Lung (tissue), 17 donors: ENCODE measurements at places on chromosomes 13 and 19. TPM values are rescaled to one million over a fixed set of nuclear protein-coding genes. Genes with fewer than 3 reads are reported as not detected.
A peak's percentile ranks its signal among the peaks of the same experiment; 100 is the strongest.

KLK1 gene
- total RNA-seq, result not detected

DNA sequence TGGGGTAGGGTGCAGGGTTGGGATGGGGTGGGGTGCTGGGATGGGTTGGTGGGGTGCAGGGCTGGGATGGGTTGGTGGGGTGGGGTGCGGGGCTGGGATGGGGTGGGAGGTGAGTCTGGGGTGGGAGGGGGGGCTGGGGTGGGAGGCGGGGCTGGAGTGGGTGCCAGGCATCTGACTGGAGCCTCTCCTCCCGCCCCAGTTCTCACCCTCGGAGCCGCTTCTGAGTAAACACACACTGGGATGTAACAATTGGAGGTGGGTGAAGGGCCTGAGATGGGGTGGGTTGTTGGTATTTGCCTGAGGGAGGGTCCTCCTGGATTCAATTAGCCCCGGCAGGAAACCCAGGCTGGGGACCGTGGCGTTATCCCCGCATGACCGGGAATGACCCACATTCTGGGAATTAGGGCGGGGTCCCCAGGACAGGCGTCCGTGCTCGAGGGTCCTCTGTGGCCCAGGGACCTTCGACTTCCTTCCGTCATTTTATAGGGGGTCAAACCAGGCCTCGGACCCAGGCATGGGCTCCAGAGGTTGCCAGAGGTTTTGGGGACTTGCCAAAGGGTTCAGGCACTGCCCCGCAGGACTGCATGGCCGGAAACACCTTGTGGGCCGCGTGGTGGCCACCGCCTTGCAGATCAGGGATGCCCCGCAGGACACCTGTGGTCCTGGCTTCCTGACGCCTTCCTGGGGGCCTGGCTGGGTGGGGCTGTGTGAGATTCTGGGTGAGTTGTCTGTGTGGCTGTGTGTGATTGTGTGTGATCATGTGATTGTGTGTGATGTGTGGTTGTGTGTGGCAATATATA lies 1.4 kb downstream of the TMPRSS9 start:
- no peak for DNase-seq

DNA sequence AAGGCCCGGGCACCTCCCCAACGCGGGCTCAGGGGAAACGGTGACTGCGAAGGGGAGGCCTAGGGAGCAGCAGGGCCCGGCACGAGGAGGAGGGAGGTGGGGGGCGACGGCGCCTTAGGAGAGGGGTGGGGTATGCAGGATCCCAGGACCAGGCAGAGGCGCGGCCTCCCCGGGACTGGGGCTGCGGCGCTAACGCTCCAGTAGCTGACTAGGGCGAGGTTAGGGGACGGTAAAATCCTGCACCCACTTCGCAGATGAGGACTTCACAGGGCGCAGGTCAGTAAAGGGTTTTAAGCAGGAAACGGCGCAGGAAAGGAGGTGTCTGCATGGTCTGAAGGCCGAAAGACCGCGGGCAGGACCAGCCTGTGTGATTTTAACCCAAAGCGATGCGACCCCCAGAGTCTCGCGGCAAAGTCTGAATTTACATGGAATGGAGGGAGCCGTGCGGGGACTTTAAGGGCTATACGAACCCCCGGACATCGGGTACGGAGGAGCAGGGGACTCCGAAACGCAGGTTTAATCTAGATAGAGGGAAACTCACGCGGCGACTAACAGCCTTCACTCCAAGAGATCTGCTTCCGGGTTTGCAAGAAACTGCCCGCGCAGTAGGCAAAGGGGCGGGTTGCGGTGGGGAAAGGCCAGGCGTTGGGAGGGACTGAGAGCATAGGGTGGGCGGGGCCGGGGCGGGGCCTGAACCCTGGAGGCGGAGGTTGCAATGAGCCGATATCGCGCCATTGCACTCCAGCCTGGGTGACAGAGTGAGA lies at the start of gene ZNF665:
Gene ZNF665 (minus strand): TSS at position 588 of the 764 bp plus-strand sequence. CDS start 10,460 bp downstream, outside the sequence.
- DNase-seq, result peak; percentile 93

JAK3 gene
- total RNA-seq, result 18.8 TPM

MRPS12 gene
- 10.7 TPM for total RNA-seq

DNA sequence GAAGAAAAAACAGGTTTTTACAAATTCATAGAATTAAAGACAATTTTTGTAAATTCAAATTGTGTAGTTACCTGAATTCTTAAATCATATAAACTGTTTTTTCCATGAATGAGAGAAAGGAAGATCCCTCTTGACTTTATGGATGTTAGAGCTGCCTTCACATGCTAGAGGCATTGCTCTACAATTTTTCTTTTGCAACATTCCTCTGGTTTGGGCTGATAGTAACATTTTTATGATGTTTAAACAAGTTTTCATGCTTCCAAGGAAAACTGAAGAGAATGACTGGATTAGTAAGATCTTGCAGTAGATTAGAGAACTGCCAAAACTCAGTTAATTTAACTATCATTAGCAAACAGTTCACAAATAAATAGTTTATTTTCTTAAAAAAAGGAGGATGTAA lies 250.6 kb downstream of the GPC6 start:
- DNase-seq, result no peak

GRCh38 chr13:84137292-84137691 lies 255.0 kb upstream of the SLITRK1 start:
- no peak for DNase-seq

DCLK1 gene
- 23.5 TPM for total RNA-seq
